CD4-positive, alpha-beta T cell treated with Interleukin-12 subunit alpha and Interleukin-12 subunit beta, for 1 hour (primary cell): ENCODE measurements at places on chromosomes 6 and 20.

DNA sequence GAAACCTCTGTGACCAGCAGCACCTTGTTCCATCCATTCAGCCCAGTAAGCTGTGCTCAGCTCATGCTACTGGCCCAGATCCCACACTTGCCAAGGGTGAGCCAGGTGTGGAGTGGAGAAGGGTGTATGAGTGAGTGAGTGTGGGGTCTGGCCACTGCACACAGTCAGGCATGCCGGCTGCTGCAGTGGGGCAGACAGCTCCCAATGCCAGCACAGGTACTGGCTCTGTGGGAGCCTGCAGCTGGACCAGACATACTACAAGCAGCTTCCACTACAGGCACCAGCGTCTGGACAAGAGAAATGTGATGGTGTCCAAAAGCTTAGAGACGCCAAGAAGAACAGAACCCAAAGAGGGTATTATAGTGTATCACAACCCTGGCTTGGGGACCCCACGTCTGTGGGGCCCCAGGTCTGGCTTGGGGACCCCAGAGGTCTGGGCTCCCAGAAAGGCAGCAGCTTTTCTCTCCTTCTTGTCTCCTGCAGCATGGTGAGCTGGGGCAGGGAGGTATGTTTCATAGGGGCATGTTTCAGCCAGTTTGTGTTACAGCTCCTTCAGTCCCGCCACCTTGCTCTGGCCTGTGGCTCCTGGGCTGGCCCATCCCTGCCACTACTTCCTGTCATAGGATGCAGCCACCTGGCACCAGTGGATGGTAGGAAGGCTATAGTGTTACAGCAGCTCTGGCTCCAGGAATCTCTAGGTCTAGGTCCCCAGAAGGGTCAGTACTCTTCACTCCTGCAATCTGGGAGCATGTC lies 152.4 kb upstream of the HSF2 start:
- DNase-seq, result no peak

DNA sequence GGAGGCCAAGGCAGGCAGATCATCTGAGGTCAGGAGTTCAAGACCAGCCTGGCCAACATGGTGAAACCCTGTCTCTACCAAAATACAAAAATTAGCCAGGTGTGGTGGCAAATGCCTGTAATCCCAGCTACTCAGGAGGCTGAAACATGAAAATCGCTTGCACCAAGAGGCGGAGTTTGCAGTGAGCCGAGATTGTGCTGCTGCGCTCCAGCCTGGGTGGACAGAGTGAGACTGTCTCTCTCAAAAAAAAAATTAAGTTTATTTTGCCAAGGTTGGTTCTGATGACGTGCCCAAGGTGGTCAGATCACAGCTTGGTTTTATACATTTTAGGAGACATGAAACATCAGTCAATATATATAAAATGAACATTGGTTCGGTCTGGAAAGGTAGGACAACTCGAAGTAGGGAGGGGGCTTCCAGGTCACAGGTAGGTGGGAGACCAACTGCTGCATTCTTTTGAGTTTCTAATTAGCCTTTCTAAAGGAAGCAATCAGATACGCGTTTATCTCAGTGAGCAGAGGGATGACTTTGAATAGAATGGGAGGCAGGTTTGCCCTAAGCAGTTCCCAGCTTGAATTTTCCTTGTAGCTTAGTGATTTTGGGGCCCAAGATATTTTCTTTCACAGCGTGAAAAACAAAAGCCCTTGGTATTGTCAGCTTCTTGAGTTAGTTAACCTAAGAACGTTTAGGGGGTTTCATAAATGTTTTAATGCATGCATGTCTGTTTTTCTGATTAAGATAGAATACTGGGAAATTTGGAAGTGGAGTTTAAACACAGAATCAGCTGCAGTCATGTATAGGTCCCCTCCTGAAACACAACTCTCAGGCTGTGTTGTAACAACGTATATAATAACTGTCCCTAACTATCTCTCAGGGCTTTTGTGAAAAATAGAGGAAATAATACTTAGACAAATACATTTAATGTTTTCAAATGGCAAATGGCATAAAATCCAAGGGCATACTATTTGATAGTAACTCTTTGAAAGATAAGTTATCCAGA lies 16.7 kb downstream of the ACOT13 start:
- DNase-seq, result no peak

DNA sequence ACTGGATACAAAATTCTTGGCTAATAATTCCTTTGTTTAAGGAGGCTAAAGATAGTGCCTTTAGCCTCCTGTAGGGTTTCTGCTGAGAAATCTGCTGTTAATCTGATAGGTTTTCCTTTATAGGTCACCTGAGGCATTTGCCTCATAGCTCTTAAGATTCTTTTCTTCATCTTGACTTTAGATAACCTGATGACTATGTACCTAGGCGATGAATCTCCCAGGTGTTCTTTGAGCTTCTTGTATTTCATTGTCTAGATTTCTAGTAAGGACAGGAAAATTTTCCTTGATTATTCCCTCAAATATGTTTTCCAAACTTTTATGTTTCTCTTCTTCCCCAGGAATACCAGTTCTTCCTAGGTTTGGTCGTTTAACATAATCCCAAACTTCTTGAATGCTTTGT lies 479.4 kb upstream of the MAN1A1 start:
- DNase-seq, result no peak

DNA sequence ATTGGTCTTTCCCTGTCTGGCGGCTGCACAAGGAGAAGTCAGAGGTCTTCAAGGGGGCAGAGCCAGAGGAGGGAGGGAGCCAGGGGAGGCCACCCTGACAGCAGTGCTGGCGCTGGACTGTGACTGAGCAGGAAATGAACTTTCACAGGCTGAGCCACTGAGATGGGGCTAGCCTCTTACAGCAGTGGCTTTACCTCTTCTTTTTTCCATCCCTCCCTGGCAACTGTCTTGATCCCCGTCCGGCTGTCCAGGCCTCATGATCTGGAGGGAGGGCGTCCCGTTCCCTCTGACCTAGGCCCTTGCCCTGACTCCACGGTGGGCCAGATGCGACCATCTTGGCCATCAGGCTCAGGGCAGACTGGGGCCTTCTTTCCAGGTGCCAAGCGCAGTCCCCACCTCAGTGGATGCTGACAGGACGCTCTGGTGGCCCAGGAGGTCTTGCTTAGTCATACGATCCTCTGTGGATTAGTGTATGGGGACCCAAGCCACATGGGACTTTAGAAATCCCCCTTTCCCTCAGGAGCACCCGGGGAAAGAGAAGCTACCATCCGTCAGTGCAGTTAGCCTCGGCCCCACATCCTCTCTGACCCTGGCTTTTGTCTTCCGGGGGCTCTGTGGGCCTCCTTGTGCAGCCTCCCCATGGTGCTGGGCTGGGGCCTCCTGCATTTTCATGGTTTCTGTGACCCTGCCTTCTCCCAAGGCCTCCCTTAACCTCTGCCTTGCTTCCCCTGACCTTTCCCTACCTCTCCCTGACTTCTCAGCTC lies 57.4 kb upstream of the CCDC167 start:
- no peak for DNase-seq

DNA sequence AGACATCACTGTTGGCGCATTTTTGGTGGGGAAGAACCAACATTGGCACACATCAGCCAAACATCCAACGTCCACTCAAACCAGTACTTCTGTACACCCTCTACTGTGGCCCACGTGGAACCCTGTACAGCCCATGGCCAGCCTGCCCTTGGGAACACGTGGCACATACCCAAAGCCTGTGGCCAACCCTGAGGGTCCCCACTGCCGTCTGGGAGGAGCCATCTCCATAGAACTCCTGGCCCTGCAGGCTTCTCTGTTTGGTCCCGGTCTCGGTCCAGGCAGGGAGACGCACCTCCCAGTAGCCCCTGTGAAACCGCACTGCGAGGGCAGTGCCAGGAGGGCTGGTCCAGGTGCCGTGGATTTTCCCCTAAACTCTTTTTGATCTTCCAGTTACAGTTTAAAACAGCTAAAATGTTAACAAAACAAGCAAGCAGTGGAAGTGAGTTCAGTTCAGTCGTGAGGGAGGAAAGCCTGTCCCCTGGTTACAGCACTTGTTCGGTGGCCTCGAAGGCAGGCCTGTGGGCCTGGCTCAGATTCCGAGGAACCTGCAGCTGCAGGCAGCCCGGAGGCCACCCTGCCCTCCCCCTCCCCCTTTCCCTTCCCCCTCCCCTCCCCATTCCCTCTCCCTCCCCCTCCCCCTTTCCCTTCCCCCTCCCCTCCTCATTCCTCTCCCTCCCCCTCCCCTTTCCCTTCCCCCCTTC lies 233.7 kb downstream of the DLL1 start:
- DNase-seq, result no peak

GRCh38 chr6:111589366-111589765 lies 16.3 kb downstream of the TRAF3IP2 start:
- DNase-seq, result no peak
